Fibroblast of upper back skin (primary cell): ENCODE measurements at places on chromosomes 7 and 10.

- no peak for DNase-seq
Observed at GRCh38 chr7:47574482-47575329, 7.2 kb downstream of the TNS3 start.

DNA sequence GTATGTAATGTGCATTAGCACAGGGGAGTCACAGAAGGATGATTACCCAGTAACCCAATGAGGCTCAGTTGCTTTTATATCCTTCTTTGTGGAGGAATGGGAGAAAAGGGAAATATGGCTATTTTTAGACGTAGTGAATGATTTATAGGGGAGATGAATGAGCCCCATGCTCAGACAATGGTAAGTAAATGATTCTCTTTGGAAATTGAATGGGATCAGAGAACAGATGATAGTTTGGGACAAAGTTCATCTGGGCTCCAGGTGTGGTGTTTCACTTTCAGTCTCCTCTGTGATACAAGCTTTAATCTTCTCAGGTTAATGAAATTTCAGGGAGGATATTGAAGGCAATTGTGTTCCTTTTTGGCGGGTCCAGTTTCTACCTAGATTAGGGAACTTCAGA, 63.0 kb upstream of the MPP7 start:
- DNase-seq: no peak

GRCh38 chr10:128710798-128711183, 584.6 kb upstream of the MKI67 start:
- DNase-seq: no peak

- no peak for DNase-seq
Observed at GRCh38 chr7:50138101-50138500, 45.1 kb upstream of the ZPBP start.

GRCh38 chr7:48085433-48085791, 3.7 kb upstream of the UPP1 start:
- no peak for DNase-seq

DNA sequence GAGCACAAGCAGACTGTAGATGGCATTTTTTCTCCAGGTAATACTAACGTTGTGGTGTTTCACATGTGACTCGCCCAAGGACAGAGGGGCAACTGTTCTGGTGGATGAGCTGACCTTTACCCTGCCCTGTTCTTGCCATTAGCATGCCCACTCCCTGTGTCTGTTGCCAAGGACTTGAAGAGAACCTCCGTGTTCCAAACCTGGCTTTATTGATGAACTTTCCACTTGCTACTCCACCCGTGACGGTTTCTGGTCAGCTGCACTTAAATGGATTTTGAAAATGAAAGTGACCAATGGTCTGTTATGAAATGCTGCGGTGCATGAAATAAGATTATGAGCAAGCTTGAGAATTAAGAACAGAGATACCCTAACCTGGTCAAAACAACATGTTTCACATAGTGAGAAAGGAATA, 30.4 kb downstream of the LRRC4 start:
- no peak for DNase-seq

- DNase-seq: no peak
Observed at GRCh38 chr7:143902332-143902899, 440 bp upstream of the TCAF1 start.

DNA sequence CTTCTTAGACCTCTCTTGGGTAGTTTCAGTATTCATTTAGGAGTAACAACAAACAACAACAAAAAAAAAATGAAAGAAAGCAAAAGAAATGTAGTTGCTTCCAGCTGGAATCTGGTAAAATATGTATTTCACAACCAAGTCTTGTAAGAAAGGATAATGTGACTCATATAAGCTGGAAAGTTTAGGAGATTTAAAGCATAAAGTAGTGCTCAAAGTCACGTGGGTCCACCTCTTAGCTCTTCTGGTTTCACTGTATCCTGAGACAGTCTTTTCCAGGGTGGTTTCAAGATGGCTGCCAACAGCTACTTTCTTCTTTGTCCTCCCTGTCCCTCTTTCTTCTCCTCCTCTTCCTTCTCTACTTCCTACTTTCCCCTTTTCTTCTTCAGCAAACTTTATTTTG, 69.5 kb upstream of the CDK13 start:
- peak; percentile 31 for DNase-seq

DNA sequence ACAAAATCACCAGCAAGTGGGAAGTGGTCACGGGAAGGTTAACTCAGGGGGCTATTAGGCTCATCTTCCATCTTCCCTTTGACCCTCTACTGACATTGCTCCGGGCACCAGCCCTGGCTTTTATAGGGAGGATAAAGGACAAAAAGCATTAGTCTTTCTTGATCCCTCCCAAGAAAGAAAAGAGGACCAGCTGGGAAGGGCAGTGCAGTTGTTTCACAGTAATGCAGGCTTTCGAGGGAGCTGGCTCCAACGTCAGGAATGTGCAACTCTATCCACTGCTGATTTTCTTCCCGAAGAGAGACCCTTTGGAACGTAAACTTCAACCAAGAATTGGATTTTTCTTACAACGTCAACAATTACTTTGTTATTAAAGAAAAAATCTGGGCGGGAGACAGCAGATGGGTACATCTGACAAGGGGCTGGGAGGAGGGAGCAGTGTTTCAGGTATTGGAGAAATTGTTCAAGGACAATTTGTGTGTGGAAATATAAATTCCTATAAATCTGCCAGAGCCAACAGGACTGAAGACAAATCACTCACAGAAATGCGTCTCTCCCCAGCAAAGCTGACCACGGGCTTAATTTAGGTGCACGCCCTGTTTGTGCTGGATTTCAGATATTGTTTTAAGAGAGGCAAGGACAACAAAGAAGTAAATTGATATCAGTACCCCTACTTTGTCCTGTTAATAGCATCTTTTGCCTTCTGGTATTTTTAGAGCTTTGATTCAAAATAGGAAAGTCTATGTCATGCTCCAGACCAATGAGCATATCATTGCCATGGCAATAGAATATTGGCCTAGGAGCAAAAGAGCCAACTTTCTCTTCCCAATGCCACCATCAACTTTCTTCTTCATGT, 23.4 kb upstream of the ARID5B start:
- no peak for DNase-seq

GRCh38 chr10:17915181-17915580, 36.5 kb upstream of the SLC39A12 start:
- peak; percentile 6 for DNase-seq

DNA sequence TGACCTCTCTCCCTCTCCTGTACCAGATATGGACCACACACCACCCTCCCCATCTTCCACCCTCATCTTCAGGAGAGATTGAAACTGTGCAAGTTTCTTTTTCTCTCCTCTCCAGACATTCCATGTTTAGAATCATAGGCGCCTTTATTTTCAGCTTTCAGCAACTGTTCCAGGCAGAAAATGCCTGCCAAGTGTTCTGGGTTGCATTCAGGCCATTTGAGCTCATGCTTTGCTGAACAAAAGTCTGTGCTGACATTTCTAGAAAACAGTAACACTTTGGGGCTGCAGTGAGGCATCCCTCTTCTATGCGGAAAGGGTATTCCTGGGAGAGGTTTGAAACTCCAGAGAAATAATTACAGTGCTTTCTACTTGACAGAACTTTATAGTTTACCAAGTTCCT, 361.7 kb downstream of the GPAM start:
- DNase-seq: no peak

DNA sequence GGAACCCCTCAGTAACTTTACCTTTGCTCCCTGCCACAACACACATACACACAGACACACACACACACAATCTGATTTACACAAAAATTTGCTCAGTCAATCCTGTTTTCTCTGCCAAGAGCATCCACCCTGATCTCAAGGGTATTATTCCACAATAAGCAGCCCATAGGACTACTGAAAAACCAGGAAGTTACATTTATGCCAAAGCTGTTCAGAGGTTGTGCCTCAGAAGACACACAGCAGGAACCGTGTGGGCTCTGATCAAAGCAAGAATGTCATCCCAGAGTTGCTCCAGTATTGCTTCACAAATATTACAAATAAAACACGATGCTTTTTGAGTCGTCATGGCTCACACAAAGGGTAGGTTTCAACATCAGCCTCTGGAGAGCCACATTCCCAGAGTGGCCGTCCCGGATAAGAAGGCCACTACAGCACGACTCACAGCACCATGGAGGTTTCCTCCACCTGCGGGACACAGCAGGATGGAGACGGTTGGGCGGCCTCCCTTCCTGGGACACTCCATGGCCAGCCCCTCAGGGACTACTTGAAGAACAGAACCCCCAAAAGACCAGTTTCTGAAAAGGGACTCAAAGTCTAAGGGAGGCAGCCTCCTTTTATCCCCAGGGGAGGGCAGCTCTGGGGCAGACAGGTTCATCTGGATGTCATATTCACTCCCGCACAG, 1.6 kb downstream of the AIFM2 start:
- peak; percentile 66 for DNase-seq

- peak; percentile 41 for DNase-seq
Observed at GRCh38 chr10:99551158-99551557, 18.4 kb downstream of the NKX2-3 start.

DNA sequence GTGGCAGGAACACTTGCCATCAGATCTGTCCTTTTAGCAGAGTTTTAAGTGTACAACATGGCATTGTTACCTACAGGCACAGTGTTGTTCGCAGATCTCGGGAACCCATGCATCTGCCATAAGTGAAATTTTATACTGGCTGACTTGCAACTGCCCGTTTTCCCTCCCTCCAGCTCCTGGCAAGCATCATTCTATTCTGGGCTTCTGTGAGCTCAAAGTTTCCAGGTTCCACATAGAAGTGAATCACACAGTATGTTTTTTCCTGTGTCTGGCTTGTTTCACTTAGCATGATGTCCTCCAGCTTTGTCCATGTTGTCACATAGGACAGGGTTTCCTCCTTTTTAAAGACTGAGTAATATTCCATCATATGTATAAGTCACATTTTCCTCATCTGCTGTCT, 56.6 kb downstream of the C10orf143 start:
- no peak for DNase-seq

DNA sequence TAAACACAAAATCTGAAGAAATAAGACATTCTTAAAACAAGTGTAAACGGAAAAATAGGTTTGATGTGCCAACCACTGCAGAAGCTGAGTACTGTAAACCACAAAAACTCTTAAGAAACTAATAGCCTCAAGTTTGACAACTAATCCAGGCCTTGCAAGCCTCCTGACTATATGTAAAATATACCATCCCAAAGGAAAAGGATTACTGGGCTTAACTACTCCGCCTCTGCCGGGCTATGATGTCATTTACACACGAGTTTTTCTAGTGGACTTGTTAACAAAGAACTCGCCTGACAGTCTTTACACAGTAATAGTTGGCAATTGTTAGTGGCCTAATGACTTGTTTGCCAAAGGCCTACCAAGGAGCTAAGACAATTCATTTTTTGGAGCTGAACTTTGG, 2.1 kb downstream of the KIF5B start:
- DNase-seq: peak; percentile 61

DNA sequence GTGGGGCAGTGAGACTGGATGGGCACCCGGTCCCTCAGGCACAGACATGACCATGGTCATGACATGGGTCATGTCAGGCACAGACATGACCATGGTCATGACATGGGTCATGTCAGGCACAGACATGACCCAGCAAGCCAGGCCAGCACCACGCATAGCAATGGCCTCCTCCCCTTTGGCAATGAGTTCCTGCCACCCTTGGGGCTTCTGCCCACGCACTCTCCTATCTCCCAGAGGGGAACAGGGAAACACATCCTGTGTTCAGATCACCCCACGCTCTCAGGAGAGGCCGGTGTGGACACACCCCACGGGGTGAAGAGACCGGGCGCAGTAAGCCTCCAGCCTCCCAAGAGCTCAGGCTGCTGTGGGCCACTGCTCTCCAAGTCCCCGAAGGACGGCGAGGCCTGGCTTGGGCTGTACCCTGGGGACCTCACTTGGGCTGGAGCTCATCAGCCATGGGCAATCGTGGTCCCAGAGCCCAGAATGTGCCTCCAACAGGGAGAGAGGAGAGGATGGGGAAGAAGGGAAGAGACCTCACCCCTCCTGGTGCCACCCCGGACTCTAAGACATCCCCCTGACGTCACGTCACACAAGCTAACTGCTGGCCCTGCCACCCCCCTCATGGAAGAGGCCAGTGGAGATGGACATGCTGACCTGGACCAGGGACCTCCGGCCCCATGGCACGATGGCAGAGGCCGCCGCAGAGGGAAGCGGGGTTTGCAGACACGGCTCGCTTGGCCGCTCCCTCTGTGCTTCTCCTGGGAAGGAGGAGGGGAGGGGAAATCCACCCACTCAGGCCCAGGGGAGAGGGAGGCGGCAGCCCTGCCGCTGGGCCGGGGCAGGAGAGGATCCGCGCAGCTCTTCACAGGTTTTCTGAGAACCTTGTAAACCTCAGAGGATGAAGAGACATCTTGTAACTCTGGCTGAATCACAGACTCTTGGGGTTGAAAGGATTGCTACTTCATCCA, 269.6 kb downstream of the ELFN1 start:
- DNase-seq: no peak

DNA sequence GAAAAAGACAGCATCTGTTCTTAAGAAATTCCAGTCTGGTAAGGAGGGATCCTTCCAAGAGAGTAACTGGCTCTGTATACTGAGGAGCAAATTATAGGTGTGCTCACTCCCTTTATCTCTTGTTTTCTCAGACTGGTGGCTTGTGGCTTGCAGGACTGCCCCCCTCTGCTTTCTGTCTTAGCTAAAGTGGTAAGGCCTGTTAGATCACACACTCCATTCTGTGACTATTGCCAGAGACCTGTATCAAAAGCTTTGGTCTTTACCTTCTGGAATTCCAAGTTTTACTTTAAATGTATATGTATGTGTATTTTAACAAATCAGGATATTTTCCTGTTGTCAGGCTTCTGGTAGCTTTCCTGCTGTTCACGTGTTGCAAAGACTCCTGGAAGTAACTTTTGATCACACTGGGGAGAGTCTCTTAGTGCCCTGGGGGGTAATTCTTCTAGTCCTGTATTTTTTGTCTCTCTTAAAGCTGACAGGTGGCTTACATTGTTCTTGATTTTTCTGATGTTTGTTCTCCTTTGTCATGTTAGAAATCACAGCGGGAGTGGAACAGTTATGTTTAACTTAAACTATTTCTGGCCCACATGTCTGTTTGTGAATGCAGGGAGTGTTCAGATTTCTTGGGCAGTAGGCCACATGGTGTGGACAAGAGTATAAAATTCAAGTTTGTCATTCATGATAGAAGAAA, 99.0 kb downstream of the PLPP4 start:
- DNase-seq: peak; percentile 6

GRCh38 chr7:156703209-156703608, 62.6 kb downstream of the RNF32 start:
- no peak for DNase-seq

- DNase-seq: no peak
Observed at GRCh38 chr10:102918817-102919245, 737 bp downstream of the CNNM2 start.
